Cardiac ventricle fibroblast (primary cell): ENCODE measurements at places on chromosomes 6 and 20. TPM values are rescaled to one million over a fixed set of nuclear protein-coding genes. Genes with fewer than 3 reads are reported as not detected.

The JPH2 gene
- total RNA-seq, result 0.25 TPM in 1 of 2 replicates, not detected in the other

The BHLHE23 gene
- total RNA-seq, result not detected in 2 replicates

The CCR6 gene
- not detected in 2 replicates for total RNA-seq

The EYA2 gene
- total RNA-seq, result 0.49 and 1.6 TPM in 2 replicates

The PTCRA gene
- total RNA-seq, result not detected in 2 replicates

The NOX3 gene
- not detected in 2 replicates for total RNA-seq

The PFDN4 gene
- total RNA-seq, result 56.8 and 64.9 TPM in 2 replicates

The OR2H2 gene
- not detected in 2 replicates for total RNA-seq

The PCK1 gene
- 0.15 TPM in 1 of 2 replicates, not detected in the other for total RNA-seq

The IPCEF1 gene
- total RNA-seq, result not detected in 2 replicates

The OR12D3 gene
- total RNA-seq, result not detected in 2 replicates

The SFTA2 gene
- total RNA-seq, result not detected in 2 replicates

The EMILIN3 gene
- 0.20 and 0.31 TPM in 2 replicates for total RNA-seq

The HLA-DQB1 gene
- total RNA-seq, result not detected in 2 replicates

The PRELID3B gene
- 19.5 and 22.3 TPM in 2 replicates for total RNA-seq

The DEFB124 gene
- total RNA-seq, result not detected in 2 replicates

The ANGPT4 gene
- total RNA-seq, result 0.05 and 0.06 TPM in 2 replicates

The IMPG1 gene
- not detected in 2 replicates for total RNA-seq

The HCRTR2 gene
- total RNA-seq, result not detected in 2 replicates

The FAM229B gene
- total RNA-seq, result 20.6 and 22.4 TPM in 2 replicates

The FRMD1 gene
- total RNA-seq, result not detected in 2 replicates

The SLC26A8 gene
- 0.06 TPM in 1 of 2 replicates, not detected in the other for total RNA-seq

The CAGE1 gene
- total RNA-seq, result not detected in 2 replicates

The ZC2HC1B gene
- total RNA-seq, result 0.31 TPM in 1 of 2 replicates, not detected in the other

The SAMHD1 gene
- 135 and 143 TPM in 2 replicates for total RNA-seq

The RNF144B gene
- total RNA-seq, result 0.56 and 0.64 TPM in 2 replicates

The SYNJ2 gene
- total RNA-seq, result 5.9 and 6.3 TPM in 2 replicates

The VNN1 gene
- total RNA-seq, result 0.06 TPM in 1 of 2 replicates, not detected in the other

The NOL7 gene
- total RNA-seq, result 70.0 and 97.2 TPM in 2 replicates

The PMEPA1 gene
- total RNA-seq, result 1.8 and 4.0 TPM in 2 replicates

The SLC22A16 gene
- 0.39 and 0.62 TPM in 2 replicates for total RNA-seq

The OR2J2 gene
- not detected in 2 replicates for total RNA-seq

The MEI4 gene
- total RNA-seq, result not detected in 2 replicates

The IYD gene
- under 0.01 TPM in 1 of 2 replicates, not detected in the other for total RNA-seq

The POU5F1 gene
- not detected in 2 replicates for total RNA-seq

The UNC93A gene
- total RNA-seq, result not detected in 2 replicates

The SIRPA gene
- 21.2 and 21.4 TPM in 2 replicates for total RNA-seq

The TULP1 gene
- not detected in 2 replicates for total RNA-seq

The PPP1R3G gene
- 2.6 and 3.0 TPM in 2 replicates for total RNA-seq

The HCK gene
- not detected in 2 replicates for total RNA-seq

The CST7 gene
- total RNA-seq, result not detected in 2 replicates

The PDYN gene
- total RNA-seq, result not detected in 2 replicates

The KIF6 gene
- 0.20 and 0.31 TPM in 2 replicates for total RNA-seq

The POPDC3 gene
- 7.3 and 11.4 TPM in 2 replicates for total RNA-seq

The SAMD3 gene
- 0.78 TPM in 1 of 2 replicates, not detected in the other for total RNA-seq

The LTA gene
- not detected in 2 replicates for total RNA-seq

The PTCHD4 gene
- 1.7 and 2.0 TPM in 2 replicates for total RNA-seq

The VIP gene
- not detected in 2 replicates for total RNA-seq

The TMEM74B gene
- total RNA-seq, result not detected in 2 replicates

The VPS16 gene
- total RNA-seq, result 26.4 and 34.6 TPM in 2 replicates

The TP53TG5 gene
- not detected in 2 replicates for total RNA-seq

The SMPDL3A gene
- 8.4 and 12.0 TPM in 2 replicates for total RNA-seq

The NMBR gene
- not detected in 2 replicates for total RNA-seq
